ENCODE measurements at places on chromosomes 5 and 9. TPM values are rescaled to one million over a fixed set of nuclear protein-coding genes. Genes with fewer than 3 reads are reported as not detected.

ALG2 gene
- 19.0 TPM for total RNA-seq

WHRN gene
- total RNA-seq, result 1.1 TPM

ZBTB26 gene
- total RNA-seq, result 3.9 TPM

GRCh38 chr9:26125693-26126092 lies 447.4 kb upstream of the TUSC1 start:
- H3K36me3 ChIP-seq, result no peaks in the 10 kb centered on the region
- H3K4me3 ChIP-seq, result no peak overlapping the region
- no peak for DNase-seq
- no peak overlapping the region for H3K27ac ChIP-seq

DNA sequence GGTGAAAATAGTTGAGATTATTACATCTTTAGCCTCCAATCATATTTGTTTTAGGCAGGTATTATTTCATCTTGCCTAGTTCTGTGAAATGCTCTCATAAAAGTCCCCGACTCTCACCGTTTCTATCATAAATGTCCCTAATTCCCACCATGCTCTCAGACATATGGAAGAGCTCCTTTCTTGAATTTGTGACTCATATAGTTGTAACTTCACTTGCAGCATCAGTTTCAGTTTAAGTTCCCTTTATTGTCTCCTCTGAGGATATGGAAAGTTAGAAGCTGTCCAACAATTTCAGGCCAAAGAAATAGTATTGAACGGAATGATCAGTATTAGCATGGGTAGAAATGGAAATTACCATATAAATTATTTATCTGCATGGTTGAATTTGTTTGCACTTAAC lies 187.5 kb upstream of the NR4A3 start:
- no peak for DNase-seq
- H3K36me3 ChIP-seq, result no peaks in the 10 kb centered on the region
- H3K27ac ChIP-seq, result no peak overlapping the region
- H3K27me3 ChIP-seq, result no peaks in the 10 kb centered on the region

- H3K27me3 ChIP-seq, result no peaks in the 10 kb centered on the region
- no peak overlapping the region for H3K27ac ChIP-seq
- no peaks in the 10 kb centered on the region for H3K36me3 ChIP-seq
- no peak overlapping the region for H3K4me3 ChIP-seq
- H3K4me1 ChIP-seq, result no peaks in the 10 kb centered on the region
Observed at GRCh38 chr9:126116351-126117157, 210.1 kb upstream of the MVB12B start.

GRCh38 chr9:78239506-78239905 lies 3.6 kb downstream of the CEP78 start:
- H3K27ac ChIP-seq, result no peak overlapping the region
- DNase-seq, result no peak
- H3K4me1 ChIP-seq, result peaks cover 6% of the 10 kb centered on the region
- no peak overlapping the region for H3K4me3 ChIP-seq
- H3K36me3 ChIP-seq, result no peaks in the 10 kb centered on the region

DNA sequence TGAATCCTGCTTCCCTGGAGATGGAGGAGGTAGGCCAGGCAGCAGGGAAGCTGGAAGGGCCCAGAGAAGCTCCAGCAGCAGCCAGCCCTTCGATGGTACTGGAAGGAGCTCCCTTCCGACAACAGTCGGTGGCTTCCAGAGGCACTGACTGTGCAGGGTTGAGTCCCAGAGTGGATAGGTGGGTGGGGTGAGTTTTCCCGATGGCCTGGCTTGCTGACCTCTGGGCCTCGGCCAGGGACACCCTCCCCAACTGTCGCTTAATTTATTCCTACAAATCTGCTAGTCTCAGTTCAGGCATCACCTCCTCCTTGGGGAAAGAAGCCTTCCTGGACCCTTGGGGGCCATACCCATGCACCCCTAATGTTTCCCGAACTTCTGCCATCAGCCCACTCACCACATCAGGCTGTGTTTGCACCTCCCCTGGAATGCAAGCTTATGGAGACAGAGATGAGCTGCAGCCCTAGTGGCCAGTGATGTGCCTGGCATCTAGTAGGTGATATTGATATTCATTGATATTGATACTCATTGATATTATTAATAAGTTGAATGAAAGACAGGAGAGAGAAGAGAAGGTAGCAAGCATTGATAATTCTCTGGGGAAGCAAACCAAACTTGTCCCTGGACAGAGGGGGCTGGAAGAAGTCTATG lies 104.6 kb upstream of the BOD1 start:
- no peaks in the 10 kb centered on the region for H3K4me1 ChIP-seq
- H3K4me3 ChIP-seq, result no peak overlapping the region
- no peaks in the 10 kb centered on the region for H3K36me3 ChIP-seq

DNA sequence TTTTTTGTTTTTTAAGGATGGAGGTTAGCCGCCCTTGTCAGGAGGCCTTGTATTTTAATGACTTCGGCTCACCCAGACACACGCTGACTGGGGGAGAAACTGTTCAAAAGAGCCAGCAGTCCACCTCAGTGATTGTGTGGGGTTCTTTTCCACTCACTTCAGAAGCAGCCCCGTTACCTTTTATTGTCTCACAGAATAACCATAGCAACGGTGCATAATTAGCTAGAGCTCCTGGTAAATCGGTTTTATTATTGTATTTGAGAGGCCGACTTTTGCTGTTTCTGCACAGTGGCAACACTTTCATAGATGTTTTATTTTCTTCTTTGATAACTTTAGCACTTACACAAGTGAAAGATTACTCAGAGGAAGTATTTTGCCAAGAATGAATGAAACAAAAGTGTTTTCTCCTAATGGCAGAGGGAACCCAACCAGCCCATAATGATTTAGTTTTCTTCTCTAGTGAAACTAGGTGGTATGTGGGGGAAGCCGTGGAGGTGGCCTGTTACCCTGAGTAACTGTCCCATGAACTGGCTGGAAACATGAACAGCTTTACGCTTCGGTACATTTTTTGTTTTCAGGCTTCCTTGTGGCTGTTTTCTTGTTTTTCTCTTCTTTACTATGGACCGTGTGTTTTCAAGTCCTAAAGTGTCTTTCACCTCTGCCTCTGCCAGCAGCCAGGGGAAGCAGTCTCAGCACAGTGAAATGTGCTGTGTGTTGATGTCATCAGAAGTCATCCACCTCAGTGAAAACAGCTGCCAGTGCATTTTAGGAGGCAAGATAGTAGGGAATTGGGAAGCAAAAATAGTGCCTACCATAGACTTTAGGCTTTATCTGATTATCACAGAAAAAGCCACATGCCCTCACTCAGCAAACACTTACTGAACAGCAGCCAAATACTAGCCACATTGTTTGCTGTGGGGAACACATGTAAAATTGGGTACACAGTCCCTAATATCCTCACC lies 414.7 kb downstream of the KDM4C start:
- no peak overlapping the region for H3K4me3 ChIP-seq
- H3K36me3 ChIP-seq, result no peaks in the 10 kb centered on the region
- H3K27me3 ChIP-seq, result no peaks in the 10 kb centered on the region
- peaks cover 10% of the 10 kb centered on the region for H3K4me1 ChIP-seq
- no peak for DNase-seq

- H3K36me3 ChIP-seq, result peaks cover 11% of the 10 kb centered on the region
- no peak for DNase-seq
- H3K4me3 ChIP-seq, result no peak overlapping the region
- no peaks in the 10 kb centered on the region for H3K4me1 ChIP-seq
- H3K27ac ChIP-seq, result no peak overlapping the region
- no peaks in the 10 kb centered on the region for H3K27me3 ChIP-seq
Observed at GRCh38 chr9:123127512-123128075, 94.1 kb downstream of the GPR21 start.

GRCh38 chr5:50415912-50416311 lies 25.2 kb downstream of the EMB start:
- H3K4me3 ChIP-seq, result no peak overlapping the region
- no peaks in the 10 kb centered on the region for H3K4me1 ChIP-seq
- no peak overlapping the region for H3K27ac ChIP-seq
- no peaks in the 10 kb centered on the region for H3K36me3 ChIP-seq

DNA sequence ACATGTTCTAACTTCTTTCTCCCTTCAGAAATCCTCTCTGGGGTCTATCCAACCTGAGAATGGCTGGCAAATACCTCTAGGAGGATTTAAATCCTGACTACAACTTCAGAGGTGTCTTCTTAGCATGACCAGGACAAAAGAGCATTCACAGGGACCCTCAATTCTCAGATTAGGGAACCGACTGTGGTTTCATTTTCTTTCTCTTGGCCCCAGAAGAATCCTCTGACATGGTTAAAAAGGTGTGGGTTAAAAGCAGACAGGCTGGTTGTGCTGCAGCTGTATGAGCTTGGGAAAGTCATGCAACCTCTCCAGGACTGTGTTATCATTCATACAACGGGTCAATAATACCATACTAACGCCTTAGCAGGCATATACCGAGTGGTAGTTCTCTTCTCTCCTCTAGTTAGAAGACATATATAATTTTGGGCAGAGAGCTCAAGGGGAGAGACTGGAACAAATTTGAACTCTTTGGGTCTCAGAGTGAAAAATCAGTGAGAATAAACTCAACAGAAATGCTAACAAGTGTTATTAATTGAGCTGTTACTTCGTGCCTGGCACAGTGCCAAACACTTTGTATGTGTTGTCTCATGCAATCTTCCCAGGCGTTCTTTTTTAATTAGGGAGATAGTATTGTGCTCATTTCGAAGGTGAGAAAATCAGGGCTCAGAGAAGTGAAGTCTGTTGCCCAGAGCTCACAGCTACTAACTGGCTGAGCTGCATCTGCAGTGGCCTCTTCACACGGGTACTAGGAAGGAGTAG lies 35.2 kb downstream of the INSYN2B start:
- H3K27ac ChIP-seq, result no peak overlapping the region
- H3K27me3 ChIP-seq, result no peaks in the 10 kb centered on the region
- H3K36me3 ChIP-seq, result no peaks in the 10 kb centered on the region
- no peaks in the 10 kb centered on the region for H3K4me1 ChIP-seq

DNA sequence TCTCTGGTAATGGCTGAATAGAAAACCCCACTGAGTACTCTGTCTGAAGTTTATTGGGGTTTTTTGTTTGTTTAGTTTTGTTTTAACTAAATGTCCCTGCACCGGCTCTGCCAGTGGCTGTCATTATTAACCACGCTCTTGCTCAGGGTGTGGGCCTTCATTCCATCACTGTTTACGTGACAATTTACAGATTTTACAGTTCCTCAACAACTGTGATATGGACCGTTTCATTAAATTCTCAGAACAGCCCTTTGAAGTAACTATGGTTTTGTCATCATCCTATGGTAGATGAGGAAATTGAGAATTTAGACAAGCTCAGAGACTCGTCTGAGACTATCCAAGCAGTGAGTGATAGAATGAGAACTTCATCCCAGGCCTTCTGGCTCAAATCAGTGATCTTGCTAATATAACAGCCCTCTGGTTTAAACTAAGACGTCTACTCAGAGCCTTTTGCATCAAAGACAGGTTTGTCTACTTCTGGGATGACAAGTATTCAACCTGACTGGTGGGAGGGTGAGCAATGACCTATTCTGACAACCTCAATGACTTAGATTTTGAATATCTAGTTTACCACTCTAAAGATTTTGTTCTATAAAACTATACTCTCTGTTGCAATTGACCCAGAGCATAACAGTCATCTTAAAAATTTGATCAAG lies 77.3 kb upstream of the MAP3K1 start:
- H3K4me3 ChIP-seq, result no peak overlapping the region
- no peak for DNase-seq
- H3K27ac ChIP-seq, result no peak overlapping the region
- H3K27me3 ChIP-seq, result no peaks in the 10 kb centered on the region
- H3K36me3 ChIP-seq, result no peaks in the 10 kb centered on the region

DNA sequence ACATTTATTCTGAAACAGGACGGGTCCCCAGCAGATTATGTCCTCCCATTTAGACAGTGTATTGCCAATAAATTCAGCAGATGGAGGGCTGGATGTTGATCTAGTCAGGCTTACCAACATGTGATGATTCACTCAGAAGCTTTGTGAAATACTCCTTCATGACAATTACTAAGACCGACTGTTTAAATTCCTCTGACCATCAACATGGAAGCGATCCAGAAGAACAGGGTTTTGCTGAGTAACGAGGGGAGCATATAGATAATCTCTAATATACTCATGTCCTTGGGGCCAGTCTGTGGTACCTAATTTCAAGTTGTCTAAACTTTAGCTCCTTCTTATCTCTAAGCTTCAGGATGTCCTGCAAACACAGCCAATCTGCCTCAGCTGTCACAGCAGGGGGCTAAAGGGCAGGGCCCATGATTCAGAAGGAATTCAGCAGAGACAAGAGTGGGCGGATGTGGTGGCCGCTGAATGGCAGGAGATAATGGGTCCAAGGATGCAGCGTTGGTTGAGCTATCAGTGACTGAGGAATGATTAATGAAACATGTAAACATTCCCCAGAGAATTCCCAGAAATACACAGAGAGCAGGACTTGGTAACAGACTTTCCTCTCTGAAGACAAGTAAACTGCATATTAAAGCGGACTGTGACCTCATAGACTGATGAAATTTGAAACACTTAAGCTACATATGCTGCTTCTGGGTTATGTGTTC lies 109.4 kb downstream of the ANKRD55 start:
- no peaks in the 10 kb centered on the region for H3K36me3 ChIP-seq
- H3K4me3 ChIP-seq, result no peak overlapping the region
- H3K4me1 ChIP-seq, result no peaks in the 10 kb centered on the region
- peak; percentile 77 for DNase-seq
- H3K27ac ChIP-seq, result peak overlapping the region; percentile 3
- no peaks in the 10 kb centered on the region for H3K27me3 ChIP-seq

GRCh38 chr5:145198525-145199260 lies 636.4 kb downstream of the PRELID2 start:
- H3K27ac ChIP-seq, result no peak overlapping the region
- no peaks in the 10 kb centered on the region for H3K36me3 ChIP-seq
- DNase-seq, result no peak
- no peak overlapping the region for H3K4me3 ChIP-seq
- no peaks in the 10 kb centered on the region for H3K4me1 ChIP-seq

DNA sequence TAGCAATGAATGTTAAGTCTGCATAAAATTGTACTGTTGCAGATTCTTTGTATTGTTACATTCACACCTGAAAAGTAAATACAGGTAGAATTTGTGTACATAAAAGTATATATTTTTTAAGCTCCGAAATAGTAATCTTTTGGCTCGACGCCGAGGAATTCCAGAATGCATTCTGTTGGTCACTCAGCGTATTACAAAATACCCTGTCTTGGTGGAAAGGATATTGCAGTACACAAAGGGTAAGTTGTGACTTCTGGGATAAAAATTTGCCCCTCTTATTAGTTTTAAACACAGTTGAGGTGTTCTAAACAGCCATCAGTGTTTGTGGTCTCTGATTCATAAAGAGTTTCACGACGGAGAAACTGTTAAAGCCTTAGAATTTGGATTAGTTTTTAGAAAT lies 257.6 kb downstream of the ARHGEF28 start:
- no peaks in the 10 kb centered on the region for H3K36me3 ChIP-seq
- H3K4me1 ChIP-seq, result no peaks in the 10 kb centered on the region
- DNase-seq, result no peak
- H3K27ac ChIP-seq, result no peak overlapping the region
- H3K27me3 ChIP-seq, result no peaks in the 10 kb centered on the region
- H3K4me3 ChIP-seq, result no peak overlapping the region

All from heart left ventricle (tissue), 16 donors.